Fibroblast of lung (primary cell): ENCODE measurements at places on chromosomes 11 and 22. TPM values are rescaled to one million over a fixed set of nuclear protein-coding genes. Genes with fewer than 3 reads are reported as not detected.

DNA sequence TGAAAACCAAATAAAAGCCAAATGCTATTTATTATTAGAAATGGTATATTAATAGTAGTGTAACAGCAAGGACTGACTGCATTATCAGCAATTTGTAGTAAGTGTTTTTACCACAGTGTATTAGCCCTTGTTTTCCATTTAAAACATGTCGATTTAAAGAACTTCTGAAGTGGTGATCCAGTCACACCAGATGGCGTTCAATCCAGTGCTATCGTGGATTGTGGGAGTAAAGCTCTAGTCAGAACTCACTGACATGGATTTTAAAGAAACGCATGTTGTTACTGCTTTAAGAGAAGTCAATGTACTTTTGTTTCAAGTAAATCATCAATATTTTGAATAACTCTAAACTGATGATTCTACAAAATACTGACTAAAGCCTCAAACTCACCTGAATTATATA, 51.1 kb downstream of the LARGE2 start:
- peaks cover 3% of the 10 kb centered on the region for H3K4me1 ChIP-seq
- H3K36me3 ChIP-seq: peaks cover 5% of the 10 kb centered on the region
- no peak for DNase-seq

DNA sequence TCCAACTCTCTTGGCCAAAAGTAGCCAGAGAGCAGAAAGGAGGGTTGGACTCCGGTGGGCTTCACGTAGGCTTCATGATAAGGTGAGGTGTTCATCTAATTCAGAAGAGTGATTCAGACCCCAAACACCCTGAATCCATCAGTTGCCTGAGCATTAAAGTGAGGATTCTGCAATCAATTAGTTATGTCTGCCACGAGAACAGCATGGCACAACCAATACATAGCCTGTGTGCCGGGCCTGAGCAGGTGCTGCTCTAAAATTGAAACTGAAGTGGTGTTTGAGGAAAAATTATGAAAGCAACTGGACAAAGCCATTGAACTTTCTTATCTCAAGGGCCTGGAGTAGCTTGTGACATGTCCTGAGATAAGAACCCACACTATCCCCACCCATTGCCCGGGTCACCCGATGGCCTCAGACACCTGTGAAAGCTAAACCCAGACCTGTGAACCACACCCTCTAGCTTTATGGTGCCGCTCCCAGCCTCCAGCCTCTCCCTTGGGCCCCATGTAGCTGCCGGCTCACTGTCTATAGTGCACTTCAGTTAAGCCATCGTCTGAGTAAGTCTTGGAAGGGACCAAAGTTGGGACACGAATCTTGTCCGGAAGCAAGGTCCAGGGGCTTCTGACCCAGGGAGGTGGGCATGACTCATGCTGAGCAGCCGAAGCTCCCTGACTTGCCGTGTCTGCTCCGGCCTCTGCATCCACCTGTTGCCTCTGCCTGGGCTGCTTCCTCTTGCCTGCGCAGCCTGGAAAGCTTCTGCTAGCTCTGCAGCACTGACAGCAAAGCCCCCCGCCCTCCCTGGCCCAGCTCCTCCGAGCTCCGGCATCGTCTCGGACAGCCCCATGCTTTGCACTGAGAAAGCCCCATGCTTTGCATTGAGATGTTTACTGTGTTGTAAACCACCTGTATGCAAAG, 5.7 kb upstream of the MYEOV start:
- no peaks in the 10 kb centered on the region for H3K36me3 ChIP-seq
- H3K27ac ChIP-seq: no peak overlapping the region
- no peak for DNase-seq
- no peaks in the 10 kb centered on the region for H3K27me3 ChIP-seq
- no peaks in the 10 kb centered on the region for H3K4me1 ChIP-seq

DNA sequence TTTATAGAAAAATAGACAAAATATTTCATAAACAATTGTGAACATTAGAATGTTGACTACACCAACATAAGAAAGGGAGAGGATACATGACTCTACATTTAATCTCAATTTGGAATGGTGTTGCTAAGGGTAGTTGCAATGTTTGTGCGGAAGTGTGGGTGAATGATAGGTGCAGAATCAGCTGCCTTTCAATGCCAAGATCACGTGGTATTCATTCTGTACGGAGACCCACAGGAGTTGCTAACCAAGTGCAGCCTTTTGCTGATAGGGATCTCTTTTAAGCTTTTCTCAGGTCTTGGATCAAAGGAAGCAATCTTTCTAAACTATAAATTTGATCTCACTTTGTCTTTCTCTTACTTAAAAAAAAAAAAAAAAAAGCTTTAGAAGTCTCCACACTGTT, 29.8 kb upstream of the CTSC start:
- no peak overlapping the region for H3K27ac ChIP-seq
- no peaks in the 10 kb centered on the region for H3K4me1 ChIP-seq
- no peaks in the 10 kb centered on the region for H3K27me3 ChIP-seq
- no peaks in the 10 kb centered on the region for H3K36me3 ChIP-seq
- DNase-seq: no peak

GNAZ gene
- 0.22 and 1.2 TPM in 2 replicates for polyA plus RNA-seq

GRCh38 chr11:96049426-96049825, 125.5 kb upstream of the MTMR2 start:
- no peaks in the 10 kb centered on the region for H3K36me3 ChIP-seq
- no peak overlapping the region for H3K4me3 ChIP-seq
- peaks cover 20% of the 10 kb centered on the region for H3K4me1 ChIP-seq
- H3K27me3 ChIP-seq: no peaks in the 10 kb centered on the region

DNA sequence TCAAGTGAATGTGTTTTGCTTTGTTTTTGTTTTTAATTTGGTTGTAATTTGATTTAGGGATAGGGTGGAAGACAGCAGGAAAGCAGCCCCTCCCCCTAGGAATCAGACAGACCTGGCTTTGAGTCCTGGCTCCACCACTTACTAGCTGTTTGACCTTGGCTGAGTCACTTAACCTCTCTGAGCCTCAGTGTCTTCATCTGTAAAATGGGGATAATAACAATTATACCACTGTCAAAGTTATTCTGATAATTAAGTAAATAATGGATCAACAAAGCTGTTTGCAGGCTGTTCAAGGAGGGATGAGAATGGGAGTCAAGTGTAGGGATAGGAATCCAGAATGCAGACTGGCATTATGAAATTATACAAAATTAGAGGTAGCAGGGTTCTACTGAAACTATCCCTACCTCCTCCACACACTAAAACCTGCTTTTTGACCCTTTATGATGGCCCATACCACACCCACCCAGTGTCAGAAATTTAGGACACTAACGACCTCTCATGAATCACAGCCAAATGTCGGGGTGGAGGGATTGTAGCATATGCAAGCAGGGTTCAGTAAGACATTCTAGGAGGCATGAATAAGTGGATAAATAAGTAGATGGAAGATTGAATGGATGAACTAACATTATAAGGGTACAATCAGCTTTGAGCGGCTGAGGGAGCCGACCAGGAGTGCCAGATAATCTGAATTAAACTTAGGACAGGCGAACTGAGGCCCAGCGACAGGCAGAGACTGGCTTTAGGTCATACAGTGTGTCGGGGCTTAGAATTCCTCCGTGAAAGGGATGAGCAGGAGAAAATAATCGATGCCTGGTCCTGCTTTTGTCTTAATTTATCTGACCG, 974 bp downstream of the ANAPC15 start:
- H3K36me3 ChIP-seq: no peaks in the 10 kb centered on the region
- H3K27me3 ChIP-seq: no peaks in the 10 kb centered on the region
- DNase-seq: no peak

GRCh38 chr22:40025856-40026255, 31.1 kb downstream of the FAM83F start:
- peaks cover 8% of the 10 kb centered on the region for H3K27me3 ChIP-seq
- no peaks in the 10 kb centered on the region for H3K4me1 ChIP-seq
- no peak for DNase-seq
- H3K27ac ChIP-seq: no peak overlapping the region

STK33 gene
- polyA plus RNA-seq: 2.0 and 3.3 TPM in 2 replicates
